ENCODE measurements at places on chromosomes 11 and 22. TPM values are rescaled to one million over a fixed set of nuclear protein-coding genes. Genes with fewer than 3 reads are reported as not detected.

The MOGAT2 gene
- total RNA-seq = 168 TPM

- DNase-seq = no peak
These were observed 12.1 kb downstream of the YPEL4 start for GRCh38 chr11:57637626-57638004.

The SCGB1A1 gene
- total RNA-seq = 2.3 TPM

DNA sequence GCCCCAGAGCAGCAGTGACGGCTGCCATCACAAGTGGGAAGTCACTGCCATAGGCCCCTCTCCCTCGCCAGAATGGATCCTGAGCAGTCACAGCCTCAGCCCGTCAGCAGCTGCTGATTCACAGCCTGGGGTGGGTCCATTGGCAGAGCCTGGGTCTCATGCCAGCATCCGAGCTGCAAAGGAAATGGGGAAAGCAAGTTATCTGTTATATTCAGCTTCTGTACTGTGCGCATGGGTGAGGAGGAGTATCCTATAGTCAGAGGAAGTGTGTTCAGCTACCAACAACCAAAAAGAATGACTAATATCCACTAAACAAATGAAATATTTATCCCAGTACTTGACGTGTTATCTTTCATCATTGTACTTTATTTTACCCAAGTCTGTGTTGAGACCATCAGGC, 119.7 kb downstream of the RCN1 start:
- DNase-seq = no peak

- DNase-seq = no peak
These were observed 65.8 kb upstream of the CECR2 start for GRCh38 chr22:17303441-17303839.

The CCDC88B gene
- total RNA-seq = 15.0 TPM

The OR5A1 gene
- total RNA-seq = not detected

- DNase-seq = no peak
These were observed 9.8 kb upstream of the NUCB2 start for GRCh38 chr11:17266781-17267180.

DNA sequence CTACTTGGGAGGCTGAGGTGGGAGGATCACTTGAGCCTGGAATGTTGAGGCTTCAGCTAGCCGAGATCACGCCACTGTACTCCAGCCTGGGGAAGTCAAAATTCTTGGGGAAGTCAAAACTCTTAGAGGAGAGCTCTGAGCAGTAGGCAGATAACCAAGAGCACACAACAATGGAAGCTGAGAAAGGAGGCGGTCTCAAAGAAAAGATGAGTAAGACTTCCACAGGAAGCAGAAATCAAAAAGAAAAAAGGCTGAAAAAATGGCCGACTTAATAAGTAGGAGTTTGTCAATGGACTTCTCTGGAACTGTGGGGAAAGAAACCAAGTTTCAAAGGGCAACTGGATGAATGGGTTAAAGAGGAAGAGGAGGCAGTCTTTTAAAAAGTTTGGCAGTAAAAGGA, 32.1 kb downstream of the RAB30 start:
- no peak for DNase-seq

The FXYD2 gene
- 0.98 TPM for total RNA-seq

The MICAL3 gene
- total RNA-seq = 84.5 TPM

The GTSE1 gene
- total RNA-seq = 38.8 TPM

DNA sequence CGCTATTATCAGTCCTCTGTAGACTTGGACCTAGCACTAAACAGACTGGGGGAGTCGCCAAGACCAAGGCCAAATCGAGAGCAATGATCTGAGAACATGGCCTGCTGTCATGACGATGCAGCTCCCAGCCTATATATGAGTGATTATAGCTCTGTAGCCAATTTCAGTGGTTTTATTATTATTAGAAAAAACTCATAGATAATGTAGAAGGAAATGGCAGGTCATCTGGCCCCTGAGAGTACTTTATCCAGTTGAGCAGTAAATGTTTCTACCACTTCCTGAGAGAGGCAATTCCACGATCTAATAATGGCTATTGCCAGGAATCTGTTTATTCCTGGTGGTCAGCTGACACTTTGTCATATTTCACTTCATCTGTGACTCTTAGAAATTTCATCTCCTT, 666.7 kb downstream of the OPCML start:
- no peak for DNase-seq

DNA sequence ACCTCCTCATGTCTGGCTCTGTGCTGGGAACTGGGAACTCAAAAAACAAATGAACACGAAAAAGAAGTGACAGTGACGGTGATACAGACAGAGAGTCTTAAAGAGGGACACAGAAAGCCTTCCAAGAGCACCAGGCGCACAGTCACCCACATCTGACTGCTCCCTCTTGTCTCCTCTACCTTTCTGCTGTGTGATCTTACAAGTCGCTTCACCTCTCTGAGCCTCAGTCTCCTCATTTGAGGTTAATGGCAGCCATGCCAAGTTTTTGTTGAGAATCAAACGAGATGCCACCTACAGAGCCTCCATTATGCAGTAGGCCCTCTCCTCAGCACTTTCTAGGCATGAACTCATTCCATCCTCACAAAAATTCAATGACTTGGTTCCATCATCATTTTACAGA, 3.7 kb downstream of the LRRC32 start:
- DNase-seq = no peak

DNA sequence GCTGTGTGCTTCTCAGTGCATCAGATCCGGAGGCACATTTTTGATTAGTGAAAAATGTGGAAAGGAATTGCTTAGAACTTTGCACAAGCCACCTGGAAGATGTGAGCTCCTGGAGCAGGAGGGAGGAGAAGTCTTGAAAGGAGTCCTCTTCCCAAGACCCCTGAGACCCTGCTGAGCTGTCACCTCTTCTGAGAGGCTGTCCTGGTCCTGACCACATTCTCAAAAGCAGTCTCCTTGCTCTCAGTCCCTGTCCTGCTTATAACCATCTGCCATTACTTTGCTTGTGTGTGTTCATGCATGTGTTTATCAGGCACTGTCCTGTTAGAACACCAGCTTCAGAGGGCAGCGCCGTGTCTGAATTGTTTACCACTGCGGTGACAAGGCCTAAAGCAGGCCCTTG, 86.5 kb downstream of the BCR start:
- no peak for DNase-seq

DNA sequence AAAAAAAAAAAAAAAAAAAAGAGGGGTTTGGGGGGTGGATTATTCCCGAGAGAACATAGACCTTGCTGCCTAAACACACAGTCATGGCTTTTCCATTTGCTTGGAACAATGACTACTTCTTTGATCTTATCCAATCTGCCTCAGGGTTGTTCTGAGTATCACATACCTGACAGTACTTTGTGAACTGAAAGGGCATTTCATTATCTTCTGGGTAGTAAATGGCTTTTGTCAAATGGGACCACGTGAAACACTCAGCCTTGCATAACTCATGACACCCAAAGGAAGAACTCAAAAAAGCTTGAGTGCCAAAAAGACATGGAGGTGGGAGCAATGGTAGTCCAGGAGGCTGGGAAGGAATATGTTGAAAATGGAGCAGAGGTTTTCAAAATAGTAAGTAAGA, 123.2 kb upstream of the BID start:
- DNase-seq = no peak

DNA sequence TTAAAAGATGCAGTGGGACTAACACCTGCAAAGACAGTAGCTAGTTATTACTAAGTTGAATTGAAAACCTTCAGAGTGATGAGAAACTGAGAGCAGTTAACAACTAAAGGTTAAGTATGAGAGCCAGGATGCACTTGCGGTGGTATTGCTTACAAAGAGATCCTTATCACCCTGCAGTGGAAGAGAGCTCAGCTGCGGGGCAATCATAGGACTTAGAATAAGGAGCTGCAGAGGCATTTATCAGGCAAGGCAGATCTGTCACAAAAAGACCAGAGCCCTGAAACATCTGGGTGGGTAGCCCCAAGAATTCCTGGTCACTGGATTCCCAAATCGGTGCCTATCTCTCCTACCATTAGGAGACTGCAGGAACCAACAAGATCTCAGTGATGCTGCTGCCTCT, 34.3 kb upstream of the CFAP300 start:
- DNase-seq = no peak

The CLDN5 gene
- 10.4 TPM for total RNA-seq

DNA sequence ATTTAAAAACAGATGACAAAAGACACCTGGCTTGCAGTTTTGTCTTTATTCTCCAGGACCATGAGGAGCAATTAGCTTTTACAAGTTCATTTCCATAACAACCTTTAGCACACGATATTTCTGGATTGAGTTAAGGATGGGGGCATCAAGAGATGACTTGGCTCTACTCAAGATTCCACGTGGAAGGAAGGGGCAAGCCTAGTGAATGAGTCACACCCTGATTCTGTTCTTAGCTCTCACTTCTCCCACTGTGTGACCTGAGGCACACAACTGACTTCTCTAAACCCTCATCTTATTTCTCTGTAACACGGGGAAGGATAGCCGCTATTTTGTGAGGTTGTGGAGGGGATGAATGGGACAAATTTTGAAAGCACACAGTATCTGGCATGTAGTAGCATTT, 185.5 kb downstream of the KIRREL3 start:
- no peak for DNase-seq

The MPPED2 gene
- total RNA-seq = 1.8 TPM
